ENCODE measurements at places on chromosomes 3 and 15.

DNA sequence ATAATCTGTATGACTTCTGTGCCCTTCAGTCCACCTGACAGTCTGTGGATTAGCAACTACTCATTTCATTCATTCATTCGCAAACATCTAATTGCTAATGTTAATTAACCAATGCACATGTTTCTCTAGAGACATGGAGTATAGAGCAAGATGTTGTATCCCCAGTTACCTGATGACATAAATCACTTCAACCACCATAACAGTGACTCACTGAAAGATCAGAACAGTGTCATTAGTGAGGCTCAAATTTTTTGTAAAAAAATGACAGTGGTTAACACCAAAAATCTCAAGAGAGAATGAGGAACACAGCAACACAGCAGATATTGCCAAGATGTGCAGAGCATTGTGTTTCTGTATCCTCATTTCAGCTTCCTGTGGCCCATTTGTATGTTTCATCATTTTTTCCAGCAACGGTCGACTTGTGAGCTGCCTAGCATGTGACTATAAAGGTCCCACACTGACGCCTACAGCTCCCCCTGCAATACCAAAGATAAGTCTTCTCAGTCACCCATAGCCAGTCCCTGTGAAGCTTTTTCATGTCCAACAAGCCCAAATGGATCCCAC is 3.7 kb upstream of the PLD1 start:
- DNase-seq: no peak

- DNase-seq: peak; percentile 96
These were observed 35.3 kb upstream of the PLSCR2 start for GRCh38 chr3:146504498-146505197.

DNA sequence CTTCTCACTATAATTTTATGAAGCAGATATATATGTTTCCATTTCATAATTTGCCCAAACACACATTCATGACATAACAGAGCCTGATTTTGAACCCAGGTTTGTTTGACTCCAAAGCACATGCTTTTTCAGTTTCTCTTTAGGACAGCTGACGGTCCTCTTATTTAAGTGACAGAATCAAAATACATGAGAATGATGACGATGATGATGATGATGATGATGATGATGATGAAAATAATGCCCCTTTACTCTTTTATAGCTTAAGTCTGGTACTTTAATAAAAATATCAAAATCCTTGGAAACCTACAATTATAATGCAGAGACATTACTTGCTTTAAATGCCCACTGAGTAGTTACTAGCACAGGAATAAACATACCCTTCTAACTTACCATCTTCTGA is 15.3 kb downstream of the COPB2 start:
- no peak for DNase-seq

DNA sequence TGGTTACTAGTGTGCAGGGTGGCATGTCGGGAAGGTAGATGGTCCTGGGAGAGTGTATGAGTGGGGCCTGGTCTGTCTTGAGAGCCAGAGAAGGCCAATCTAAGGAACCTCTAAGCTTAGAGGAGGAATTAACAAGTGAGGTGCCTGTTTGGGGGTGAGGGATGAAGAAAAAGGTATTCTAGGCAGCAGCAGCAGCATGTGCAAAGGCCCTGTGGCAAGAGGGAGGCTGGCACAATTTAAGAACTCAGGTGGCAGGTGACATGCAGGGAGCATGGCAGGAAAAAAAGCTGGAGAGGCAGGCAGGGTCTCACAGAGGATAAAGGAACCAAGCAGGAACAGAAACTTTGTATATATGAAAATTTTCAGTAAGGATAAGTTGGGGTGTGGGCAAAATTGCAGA is 51.2 kb downstream of the SPSB4 start:
- DNase-seq: no peak

- no peak for DNase-seq
These were observed 7.7 kb upstream of the KY start for GRCh38 chr3:134658555-134658954.

DNA sequence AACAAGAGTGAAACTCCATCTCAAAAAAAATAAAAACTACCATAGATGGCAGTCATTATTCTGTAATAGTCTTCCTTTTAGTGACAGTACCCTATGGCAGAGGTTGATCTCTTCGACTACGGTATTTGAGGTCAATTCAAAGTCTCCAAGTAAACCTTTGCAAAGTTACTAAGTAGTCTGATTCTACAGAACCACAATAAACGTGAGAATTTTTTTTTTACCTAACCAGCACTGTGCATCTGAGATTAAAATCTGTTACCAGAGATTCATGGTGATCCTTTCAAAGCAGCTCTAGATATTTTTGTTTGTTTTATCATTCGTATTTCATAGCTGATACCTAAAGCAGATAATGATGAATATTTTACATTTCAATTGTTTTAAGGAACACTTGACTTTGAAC is 86.6 kb upstream of the CHD2 start:
- no peak for DNase-seq

DNA sequence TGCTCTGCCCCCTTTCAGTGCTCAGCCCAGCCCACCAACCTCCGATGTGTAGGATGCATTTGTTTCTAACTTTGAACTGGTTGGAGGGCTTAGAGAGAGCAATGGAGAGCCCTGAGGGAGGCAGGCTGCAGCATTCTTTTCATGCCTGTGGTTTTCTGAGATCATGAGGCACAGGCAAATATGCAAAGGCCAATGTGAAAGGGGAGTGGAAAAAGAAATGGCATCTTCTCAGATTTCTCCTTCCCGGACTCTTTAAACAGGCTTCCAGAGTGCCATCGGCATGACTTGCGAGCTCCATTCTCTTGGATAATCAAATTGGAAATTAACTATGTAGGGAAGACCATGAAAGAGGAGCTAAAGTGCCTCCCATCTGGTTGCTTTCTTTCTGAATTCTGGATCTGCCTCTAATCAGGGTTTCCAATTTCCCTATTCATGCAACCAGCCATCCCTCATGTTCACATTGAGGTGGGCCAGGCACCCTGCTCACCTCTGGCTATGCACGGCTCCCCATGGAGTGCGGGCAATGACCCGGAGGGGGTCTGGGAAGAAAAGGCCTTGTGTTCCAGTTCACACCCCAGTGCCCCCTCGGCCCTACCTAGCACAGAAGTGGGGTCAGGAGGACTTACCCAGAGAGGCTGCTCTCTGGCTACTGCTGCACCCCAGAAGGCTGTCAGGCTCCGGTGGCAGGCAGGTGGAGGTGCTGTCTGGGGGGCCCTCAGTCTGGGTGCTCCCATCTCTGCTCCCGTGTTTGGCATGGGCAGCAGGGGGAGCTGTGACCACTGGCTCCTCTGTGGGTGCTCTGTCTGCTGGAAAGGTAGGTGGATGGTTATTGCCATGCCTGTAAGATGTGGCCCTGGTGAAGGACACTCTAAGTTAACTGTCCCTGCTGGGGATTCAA is 16.1 kb downstream of the AMOTL2 start:
- peak; percentile 98 for DNase-seq
